ENCODE measurements at places on chromosomes 7 and 10. TPM values are rescaled to one million over a fixed set of nuclear protein-coding genes. Genes with fewer than 3 reads are reported as not detected.

DNA sequence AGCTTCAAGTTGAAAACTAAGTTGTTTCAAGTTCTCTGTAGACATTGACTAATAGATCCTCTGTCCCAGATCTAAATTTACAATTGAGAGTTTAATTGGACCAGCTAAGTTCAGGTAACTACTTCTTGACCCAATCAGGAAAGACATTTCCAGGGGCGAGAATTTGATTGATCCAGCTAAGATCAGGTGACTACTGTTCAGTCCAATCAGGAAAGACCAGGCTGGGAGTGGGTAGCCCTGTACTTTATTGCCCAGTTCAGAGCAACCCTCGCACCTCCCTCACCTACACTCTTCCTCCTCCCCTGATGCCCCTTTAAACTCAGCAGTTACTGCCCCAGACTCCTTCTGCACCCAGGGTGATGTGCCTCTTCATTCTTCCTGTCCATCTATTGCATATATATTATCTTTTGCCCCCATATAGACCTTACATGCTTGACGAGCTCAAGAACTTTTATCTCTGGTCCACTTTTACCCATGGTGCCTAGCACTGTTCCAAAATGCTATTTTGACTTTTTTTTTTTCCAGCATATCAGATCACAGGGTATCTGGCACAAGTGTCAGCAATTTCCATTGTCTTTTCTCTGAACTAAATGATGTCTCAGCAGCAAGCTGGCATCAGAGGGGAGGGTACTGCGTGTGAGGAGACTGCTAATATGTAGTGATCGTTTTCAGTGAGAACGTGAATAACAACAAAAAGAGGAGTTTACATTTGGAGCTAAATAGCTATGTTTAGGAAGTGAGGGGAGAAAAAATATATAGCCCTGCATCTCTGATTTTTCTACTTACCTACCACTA is 169.4 kb downstream of the KIAA1217 start:
- DNase-seq: no peak

Gene HSPA12A
- polyA plus RNA-seq: not detected

Gene ADARB2
- polyA plus RNA-seq: not detected

DNA sequence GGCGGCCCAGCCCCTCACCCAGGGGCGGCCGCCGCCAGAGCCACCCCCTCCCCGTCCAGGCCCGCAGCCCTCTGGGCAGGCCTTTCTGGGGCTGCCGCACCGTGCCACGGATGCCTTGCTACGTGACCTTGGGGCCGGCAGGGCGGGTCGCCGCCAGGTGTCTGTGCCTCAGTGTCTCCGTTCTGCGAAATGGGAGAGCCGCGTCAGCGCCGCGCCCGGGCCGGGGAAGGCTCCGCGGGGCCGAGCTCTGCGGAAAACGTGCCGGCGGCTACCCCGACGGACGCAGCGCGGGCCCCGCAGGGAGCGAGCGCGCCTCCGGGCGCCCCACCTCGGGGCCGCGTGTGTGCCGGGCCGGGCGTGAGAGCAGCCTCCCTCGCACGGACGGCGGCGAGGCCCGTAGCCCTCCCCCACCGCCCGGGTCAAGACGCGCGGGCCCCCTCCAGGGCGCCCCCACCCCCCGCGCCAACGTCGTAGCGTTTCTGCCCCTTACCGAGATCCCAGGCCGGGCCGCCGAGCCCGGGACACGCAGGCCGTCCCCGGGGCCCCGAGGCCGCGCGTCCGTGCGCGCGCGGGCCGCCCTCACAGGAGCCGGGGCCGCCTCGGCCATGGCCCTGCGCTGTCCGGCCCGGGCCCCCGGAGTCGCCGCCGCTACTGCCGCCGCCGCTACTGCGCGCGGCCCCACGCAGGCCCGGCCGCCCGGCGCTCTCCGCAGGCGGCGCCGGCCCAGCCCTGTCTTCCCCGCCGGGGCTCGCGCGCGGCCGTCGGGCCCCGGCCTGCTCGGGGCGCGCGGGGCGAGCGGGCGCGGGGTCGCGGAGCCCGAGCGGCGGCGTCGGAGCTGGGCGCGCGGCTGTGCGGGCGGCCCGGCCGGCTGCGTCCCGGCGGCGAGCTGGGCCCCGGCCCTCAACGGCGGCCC is 1.1 kb downstream of the ZNF777 start:
- DNase-seq: no peak

DNA sequence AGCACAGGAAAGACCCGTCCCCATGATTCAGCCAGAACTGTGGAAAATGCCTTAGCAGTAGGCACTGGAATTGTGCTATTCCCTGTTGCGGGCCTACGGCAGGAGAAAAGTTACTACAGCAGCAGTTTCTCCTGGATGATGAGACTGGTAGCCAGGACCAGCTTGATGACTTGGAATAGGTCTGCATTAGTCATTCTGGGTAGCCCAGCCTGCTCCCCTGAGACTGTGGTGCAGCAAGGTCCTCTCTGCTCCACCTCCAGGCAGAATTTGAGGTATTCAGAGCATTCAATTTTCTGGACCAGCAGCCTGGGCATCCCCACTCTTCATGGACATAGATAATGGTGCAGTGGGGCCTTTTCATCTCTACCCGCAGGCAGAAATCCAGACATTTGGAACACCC is 490.0 kb downstream of the SH2D4B start:
- no peak for DNase-seq

- DNase-seq: no peak
These were observed 372.2 kb downstream of the DPP6 start for GRCh38 chr7:154424350-154424749.

- peak; percentile 64 for DNase-seq
These were observed 1.1 kb downstream of the EPHA1 start for GRCh38 chr7:143407287-143408251.

Gene ANKRD26
- 0.99 TPM for polyA plus RNA-seq

Gene PSAP
- 1,091 TPM for polyA plus RNA-seq

- peak; percentile 53 for DNase-seq
These were observed 4.7 kb downstream of the NFE2L3 start for GRCh38 chr7:26156451-26157420.

Gene TMEM229A
- polyA plus RNA-seq: not detected

Gene PTPRE
- polyA plus RNA-seq: 40.3 TPM

DNA sequence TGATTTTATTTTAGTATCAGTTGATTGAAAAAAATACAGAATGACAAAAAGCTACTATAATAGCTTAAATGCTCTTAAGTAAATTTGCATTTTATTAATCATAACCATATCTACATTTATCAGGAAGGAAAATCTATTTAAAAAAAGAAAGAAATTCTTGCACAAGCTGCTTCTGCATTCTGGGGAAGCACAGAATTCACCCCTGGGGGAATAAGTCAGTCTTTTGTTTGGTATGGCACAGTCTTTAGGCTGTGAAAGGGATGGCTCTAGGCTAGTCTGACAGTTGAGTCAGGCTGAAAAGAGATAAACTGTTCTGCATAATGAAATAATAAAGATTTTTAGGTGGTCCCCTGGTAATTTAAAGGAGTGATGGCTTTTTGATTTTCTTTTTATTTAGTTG is 37.9 kb downstream of the HTR7 start:
- no peak for DNase-seq

Gene RHOBTB1
- 0.04 TPM for polyA plus RNA-seq
